ENCODE measurements at places on chromosomes 12 and 14. TPM values are rescaled to one million over a fixed set of nuclear protein-coding genes. Genes with fewer than 3 reads are reported as not detected.

Gene NINJ2
- total RNA-seq = 0.77 TPM

Gene LGR5
- total RNA-seq = not detected

Gene AACS
- 67.6 TPM for total RNA-seq

Gene IL23A
- not detected for total RNA-seq

Gene OR6C70
- total RNA-seq = not detected

Gene INSM2
- not detected for total RNA-seq

Gene HCAR2
- not detected for total RNA-seq

Gene OVCH1
- total RNA-seq = under 0.01 TPM

Gene CLEC1A
- not detected for total RNA-seq

Gene VASH1
- total RNA-seq = 6.4 TPM

Gene FGD4
- total RNA-seq = 3.1 TPM

Gene GPR68
- 1.2 TPM for total RNA-seq

Gene BCL7A
- total RNA-seq = 4.2 TPM

Gene PTHLH
- 0.33 TPM for total RNA-seq

Gene IFI27L1
- 27.0 TPM for total RNA-seq

Gene CCDC177
- total RNA-seq = under 0.01 TPM

Gene GCH1
- total RNA-seq = 2.5 TPM

Gene CD69
- total RNA-seq = 0.11 TPM

Gene EIF2B2
- total RNA-seq = 74.6 TPM

Gene VAMP1
- 3.3 TPM for total RNA-seq

Gene KRT85
- not detected for total RNA-seq

Gene MYL6B
- 112 TPM for total RNA-seq

Gene TEX52
- total RNA-seq = 0.12 TPM

Gene TAS2R10
- total RNA-seq = 0.50 TPM

Gene LRTM2
- total RNA-seq = not detected

Gene HRK
- total RNA-seq = 0.11 TPM

Gene ASB2
- total RNA-seq = 1.2 TPM

Gene DPY19L2
- total RNA-seq = 4.2 TPM

Gene C12orf54
- not detected for total RNA-seq

Gene WNT1
- total RNA-seq = not detected

Gene PDE3A
- total RNA-seq = 1.4 TPM

Gene LRP1
- 222 TPM for total RNA-seq

Gene UNC79
- under 0.01 TPM for total RNA-seq

Gene POU6F1
- 2.2 TPM for total RNA-seq

Gene PTCSC3
- not detected for total RNA-seq

Gene KDM2B
- 47.9 TPM for total RNA-seq

Gene RFX4
- total RNA-seq = not detected

Gene MYF6
- 0.11 TPM for total RNA-seq

Gene SLCO1B1
- not detected for total RNA-seq

Gene FCF1
- 33.2 TPM for total RNA-seq

Gene MSRB3
- 30.4 TPM for total RNA-seq

Gene KCNA5
- total RNA-seq = not detected

Gene LALBA
- total RNA-seq = not detected

Gene APOF
- not detected for total RNA-seq

Gene PAPLN
- 5.1 TPM for total RNA-seq

Gene VDR
- total RNA-seq = 2.7 TPM

Gene YAF2
- 45.3 TPM for total RNA-seq

Gene NOXRED1
- 0.25 TPM for total RNA-seq

Gene CISTR
- total RNA-seq = not detected

Gene SAV1
- total RNA-seq = 24.7 TPM

Gene NCAPD2
- 59.0 TPM for total RNA-seq

Gene DAO
- not detected for total RNA-seq

Gene NGB
- total RNA-seq = not detected
